ENCODE measurements at places on chromosomes 2 and 18.

DNA sequence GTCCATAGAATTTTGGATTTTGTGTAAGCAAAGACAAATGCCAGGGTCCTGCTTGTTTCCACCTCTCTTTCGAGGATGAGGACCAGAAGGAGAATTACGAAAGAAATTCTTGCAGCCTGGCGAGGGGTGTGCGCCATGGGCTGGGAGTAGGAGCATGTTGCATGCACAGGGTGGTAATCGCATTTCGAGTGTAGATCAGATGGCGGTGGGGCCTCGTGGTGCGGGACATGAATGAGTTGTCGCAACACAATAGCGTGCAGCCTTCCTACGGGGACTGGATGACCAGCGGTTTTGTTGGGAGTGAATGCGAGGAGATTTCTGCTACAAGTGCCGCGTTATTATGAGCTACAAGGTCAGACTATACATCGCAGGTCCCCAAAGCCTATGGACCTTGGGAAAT is 4.2 kb upstream of the EN1 start:
- DNase-seq: no peak

- DNase-seq: no peak
Measured at GRCh38 chr2:120371969-120372625, 26.2 kb downstream of the INHBB start.

DNA sequence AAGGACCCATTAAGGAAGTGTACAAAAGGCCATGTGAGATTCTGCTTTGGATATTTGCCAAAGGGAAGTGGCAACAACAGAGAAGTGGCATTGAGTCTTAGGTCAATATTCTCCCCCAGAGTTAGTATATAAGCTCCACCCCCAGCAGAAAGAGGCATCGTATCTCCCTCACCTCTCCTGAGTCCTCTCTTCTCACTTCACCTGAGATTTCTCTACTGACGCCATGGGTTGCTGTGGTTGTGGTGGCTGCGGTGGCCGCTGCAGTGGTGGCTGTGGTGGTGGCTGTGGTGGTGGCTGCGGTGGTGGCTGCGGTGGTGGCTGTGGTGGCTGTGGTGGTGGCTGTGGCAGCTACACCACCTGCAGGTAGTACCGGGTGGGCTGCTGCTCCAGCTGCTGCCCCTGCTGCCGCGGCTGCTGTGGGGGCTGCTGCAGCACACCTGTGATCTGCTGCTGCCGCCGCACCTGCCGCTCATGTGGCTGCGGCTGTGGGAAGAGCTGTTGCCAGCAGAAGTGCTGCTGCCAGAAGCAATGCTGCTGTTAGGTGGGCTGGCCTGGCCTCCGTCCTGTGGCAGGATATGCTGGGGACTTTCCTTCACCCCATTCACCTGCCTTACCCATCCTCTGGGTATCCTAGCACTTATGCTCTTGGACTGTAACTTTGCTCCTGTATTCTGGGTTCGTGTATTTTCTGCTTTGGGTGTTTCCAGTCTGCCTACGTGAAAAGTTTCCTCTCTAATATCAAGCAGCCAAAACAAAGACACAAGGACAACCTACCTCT is 5.9 kb downstream of the SCYGR3 start:
- DNase-seq: no peak

DNA sequence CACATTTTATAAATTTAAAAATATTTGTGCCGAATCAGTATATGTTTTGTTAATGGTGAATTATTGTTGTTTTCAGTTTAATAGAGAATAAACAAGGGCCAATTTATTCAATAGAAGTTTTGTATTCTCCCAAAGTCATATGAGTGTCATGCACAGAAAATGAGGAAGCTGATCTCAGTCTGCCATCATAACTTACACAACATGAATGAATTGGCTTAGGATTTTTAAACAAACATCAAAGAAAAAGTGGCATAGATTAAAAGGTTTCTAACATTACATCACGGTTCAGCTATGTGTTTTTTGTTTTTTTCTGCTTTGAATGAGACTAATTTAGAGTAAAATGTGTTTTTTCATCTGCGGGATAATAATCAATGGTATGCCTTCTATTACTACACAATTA is 123.4 kb upstream of the CTNNA2 start:
- DNase-seq: no peak

DNA sequence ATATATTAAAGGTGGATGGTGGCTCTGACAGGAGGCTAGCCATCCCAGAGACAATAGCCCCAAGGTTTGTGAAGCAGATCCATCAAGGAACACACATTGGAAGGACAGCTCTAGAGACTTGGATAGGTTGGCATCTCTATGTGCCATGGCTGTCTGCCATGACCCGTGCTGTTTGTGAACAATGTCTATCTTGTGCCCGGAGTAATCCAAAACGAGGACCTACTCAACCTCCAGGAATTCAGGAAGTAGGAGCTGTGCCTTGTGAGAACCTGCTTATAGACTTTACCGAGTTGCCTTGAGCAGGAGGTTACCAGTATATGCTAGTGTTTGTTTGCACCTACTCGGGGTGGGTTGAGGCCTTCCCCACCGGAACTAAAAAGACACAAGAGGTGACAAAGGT is 43.1 kb upstream of the SELENOI start:
- no peak for DNase-seq

DNA sequence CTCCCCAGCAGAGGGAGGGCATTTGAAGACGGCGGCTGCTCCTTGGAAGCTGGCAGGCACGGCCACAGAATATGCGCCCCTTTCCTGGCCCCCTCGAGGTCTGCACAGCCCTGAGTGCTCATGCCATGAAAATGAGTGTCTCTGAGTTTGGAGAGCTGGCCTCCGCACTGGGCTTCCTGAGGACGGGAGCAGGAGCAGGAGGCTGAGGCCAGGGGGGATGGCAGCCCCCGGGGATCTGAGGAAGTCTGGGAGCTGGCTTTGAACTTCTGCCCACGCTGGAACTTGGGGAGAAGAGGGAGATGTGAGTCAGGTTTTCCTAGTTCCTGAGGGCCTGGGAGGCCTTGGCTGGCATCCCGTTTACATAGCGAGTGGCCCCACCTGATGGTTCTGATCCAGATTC is 47.0 kb downstream of the RRM2 start:
- no peak for DNase-seq

- DNase-seq: no peak
Measured at GRCh38 chr2:190221429-190221828, 98.2 kb downstream of the HIBCH start.

DNA sequence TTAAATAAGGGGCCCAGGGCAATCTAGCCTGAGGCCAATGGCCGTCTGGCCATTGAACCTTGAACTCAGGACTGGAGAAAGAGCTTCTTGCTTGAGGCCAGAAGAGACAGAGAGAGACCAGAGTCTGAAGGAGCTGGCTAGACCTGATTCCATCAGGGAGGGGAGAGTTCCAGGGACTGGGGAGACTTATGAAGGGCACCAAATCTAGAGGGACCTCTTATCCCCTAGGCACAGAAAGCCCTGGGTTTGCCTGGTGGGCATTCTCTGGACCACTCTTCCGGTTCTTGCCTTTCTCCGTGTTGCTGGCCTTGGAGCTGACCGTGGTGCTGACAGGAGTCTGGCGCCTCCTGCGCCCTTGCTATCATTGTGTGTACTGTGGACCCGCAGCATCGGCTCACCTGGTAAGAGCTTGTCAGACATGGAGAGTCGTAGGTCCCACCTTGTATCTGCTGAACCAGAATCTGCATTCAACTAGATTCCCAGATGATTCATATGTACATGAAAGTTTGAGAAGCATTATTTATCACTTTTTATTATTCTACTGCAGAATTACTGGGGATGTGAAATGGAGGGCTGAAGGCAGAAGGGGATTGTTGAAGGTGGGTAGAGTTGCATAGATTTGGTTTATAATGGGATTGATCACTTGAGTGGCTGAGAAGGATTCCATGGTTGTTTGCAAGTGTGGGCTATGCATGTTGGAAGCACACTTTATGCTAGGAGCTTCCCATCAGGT is 4.3 kb upstream of the TRPM8 start:
- DNase-seq: peak; percentile 52

- no peak for DNase-seq
Measured at GRCh38 chr18:47417807-47418206, 166.3 kb upstream of the SKOR2 start.

DNA sequence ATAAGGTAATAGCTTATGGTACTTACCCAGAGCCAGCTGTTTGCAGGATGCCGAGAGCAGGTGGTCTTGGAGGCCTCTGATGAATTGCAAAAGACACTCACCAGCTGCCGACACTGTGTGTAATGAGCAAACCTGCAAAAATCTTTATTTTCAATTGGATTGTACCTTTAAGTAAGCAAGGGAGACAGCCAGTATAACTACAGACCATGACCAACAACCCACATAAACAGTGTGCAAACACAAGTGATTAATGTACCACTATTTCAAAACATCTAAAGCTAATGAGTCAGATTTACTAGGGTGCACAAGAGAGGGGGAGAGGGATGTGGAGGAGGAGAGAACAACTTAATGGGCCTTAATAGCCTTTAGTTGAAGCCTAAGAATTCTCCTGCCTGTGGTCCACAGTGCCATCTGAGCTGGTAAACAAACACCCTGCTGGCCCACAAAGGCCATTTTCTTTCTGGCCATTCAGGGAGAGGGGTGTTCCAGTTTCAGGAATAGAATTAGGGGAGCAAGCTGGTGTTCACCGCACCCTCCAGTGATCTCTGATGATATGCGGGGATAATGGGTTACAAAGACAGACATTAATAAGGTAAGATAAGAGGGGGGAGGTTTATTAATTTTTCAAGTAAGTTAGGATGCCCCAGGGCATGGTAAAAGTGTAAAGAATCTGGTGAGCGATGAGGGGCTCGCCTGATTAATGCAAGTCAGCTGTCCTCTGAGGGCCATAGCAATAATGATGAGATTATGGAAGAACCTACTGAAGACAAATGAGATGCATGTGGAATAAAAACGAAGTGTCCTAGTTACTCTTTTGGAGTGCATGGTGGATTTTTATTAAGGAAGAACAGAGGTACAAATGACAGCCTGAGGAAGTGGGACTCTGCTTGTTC is 196.4 kb downstream of the HRH4 start:
- DNase-seq: no peak

DNA sequence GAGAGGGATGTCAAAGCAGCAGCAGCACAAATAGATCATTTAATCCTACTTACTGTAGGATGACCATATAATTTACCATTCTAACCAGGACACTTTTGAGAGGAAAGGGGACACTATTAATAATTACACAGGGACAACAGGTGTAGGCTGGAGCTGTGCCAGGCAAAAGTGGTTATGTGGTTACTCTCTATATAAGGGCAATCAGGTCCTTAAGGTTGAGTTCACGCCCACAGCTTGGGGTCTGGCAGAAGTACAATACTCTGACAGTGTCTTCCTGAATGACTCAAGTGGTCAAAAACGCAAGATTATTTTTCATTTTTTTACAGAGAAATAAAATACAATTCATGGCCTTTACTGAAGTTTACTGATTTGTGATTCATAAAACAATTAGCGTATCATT is 2.8 kb downstream of the PREPL start:
- DNase-seq: no peak

- no peak for DNase-seq
Measured at GRCh38 chr2:112187805-112188596, 49.8 kb downstream of the FBLN7 start.

Measured in left hindlimb (tissue), 1 donor.